ENCODE measurements at places on chromosomes 13 and 19.

DNA sequence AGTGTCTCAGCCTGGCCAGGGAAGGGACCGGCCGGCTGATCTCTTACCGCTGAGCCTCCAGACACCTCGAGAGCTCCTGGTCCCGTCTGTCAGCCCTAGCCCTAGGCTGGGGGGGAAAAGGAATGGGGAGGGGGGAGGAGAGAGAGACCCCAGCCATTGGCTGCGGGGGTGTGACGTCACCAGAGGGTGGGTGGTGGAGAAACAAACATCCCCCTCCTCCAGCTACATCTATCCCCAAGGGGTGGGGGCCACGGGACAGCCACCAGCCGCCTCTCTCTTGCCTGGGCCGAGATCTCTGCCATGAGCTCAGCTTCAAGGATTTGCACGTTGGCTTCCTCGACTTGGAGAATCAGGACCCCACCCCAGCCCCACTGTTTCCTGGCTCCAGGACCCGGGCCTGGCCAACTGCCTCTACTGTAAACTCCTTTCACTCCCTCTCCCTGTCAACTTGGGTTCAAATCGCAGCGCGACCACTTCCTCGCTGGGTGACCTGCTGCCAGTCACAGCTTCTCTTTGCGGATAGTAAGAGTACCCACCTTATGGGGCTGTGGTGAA lies at the start of gene PRX:
Gene PRX, minus strand, starts transcription at position 88 of the 555 bp plus-strand sequence. CDS start 5,446 bp downstream, outside the sequence.
- no peak for DNase-seq

DNA sequence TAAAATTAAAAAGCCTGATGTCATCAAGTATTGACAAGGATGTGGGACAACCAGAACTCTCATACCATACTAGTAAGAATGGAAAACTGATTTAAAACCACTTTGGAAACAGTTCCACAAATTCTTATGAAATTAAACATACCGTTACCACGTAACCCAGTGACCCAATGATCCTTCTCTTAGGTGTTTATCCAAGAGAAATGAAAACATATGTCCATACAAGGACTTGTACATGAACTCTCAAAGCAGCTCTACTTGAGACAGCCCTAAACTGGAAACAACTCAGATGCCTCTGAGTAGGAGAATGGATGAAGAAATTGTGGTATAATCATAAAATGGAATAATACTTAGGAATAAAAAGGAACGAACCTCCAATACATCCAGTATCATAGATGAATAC lies 27.6 kb downstream of the SLC6A16 start:
- DNase-seq = no peak

DNA sequence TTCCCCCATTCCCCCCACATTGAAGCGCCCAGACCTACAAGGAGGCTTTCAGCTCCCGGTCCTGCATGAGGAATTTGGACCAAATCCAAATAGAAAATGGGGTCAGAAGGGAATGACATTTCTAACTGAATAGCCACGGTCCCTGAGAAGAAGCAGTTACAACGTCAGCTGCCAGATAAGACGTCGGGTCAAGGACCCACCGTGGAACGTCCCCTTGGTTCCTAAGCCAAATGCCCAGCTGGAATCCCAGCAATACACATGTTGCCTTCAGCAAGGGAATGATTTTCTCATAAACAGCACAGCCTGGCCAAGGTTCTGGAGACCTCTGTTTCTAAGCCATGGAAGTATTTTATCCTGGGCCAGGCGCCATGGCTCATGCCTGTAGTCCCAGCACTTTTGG lies 109.1 kb upstream of the PEG3 start:
- no peak for DNase-seq

DNA sequence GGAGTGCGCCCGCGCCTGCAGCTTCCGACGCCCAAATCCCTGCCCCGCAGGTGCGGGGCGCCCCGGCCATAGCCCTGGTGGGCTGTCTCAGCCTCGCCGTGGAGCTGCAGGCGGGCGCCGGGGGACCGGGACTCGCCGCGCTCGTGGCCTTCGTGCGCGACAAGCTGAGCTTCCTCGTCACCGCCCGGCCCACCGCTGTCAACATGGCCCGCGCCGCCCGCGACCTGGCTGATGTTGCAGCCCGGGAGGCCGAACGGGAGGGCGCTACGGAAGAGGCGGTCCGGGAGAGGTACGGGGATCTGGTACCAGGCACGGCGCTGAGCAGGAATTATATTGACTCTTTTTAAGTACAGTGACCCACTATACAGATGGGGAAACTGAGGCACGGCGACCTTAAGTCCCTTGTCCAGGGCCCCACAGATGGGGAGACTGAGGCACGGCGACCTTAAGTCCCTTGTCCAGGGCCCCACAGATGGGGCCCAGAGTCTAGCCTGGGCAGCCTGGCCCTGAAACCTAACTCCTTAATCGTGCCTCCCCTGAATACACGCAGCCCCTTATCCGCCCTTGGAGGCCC lies 586 bp downstream of the MRI1 start:
- peak; percentile 53 for DNase-seq

- DNase-seq = peak; percentile 71
These were observed 5.0 kb upstream of the PTGER1 start for GRCh38 chr19:14479975-14480699.

DNA sequence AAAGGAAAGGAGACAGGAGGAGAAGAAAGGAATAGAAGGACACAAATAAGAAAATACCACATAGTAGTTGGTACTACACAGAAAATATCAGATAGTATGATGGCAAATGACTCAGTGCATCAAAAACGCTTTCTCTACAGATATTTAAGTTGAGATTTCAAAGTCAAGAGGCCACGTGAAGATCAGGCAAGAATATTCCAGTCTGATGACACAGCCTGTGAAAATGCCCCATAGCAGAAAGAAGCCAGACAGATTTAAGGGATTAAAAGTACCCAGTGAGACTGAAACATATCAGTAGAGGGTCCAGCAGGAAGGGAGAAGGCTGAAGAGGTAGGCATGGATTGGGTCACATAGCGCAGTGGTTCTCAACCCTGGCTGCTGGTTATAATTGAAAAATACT lies 113.7 kb downstream of the VWA8 start:
- DNase-seq = no peak

Data from stimulated activated CD4-positive, alpha-beta T cell treated with anti-CD3 and anti-CD28 coated beads, Interleukin-4, amount 100 ng/mL, for 1 hour (primary cell).